ENCODE measurements at places on chromosomes 1 and 21.

GRCh38 chr1:37599940-37600339 lies 4.2 kb upstream of the GNL2 start:
- DNase-seq: no peak

DNA sequence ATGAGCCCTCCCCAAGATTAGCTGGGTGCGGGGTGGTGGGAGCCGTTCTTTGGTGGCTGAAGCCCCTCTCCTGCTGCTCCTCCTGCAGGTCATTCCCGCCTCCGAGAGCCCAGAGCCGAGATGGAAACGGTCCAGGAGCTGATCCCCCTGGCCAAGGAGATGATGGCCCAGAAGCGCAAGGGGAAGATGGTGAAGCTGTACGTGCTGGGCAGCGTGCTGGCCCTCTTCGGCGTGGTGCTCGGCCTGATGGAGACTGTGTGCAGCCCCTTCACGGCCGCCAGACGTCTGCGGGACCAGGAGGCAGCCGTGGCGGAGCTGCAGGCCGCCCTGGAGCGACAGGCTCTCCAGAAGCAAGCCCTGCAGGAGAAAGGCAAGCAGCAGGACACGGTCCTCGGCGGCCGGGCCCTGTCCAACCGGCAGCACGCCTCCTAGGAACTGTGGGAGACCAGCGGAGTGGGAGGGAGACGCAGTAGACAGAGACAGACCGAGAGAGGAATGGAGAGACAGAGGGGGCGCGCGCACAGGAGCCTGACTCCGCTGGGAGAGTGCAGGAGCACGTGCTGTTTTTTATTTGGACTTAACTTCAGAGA lies 448 bp downstream of the G0S2 start:
- no peak for DNase-seq

DNA sequence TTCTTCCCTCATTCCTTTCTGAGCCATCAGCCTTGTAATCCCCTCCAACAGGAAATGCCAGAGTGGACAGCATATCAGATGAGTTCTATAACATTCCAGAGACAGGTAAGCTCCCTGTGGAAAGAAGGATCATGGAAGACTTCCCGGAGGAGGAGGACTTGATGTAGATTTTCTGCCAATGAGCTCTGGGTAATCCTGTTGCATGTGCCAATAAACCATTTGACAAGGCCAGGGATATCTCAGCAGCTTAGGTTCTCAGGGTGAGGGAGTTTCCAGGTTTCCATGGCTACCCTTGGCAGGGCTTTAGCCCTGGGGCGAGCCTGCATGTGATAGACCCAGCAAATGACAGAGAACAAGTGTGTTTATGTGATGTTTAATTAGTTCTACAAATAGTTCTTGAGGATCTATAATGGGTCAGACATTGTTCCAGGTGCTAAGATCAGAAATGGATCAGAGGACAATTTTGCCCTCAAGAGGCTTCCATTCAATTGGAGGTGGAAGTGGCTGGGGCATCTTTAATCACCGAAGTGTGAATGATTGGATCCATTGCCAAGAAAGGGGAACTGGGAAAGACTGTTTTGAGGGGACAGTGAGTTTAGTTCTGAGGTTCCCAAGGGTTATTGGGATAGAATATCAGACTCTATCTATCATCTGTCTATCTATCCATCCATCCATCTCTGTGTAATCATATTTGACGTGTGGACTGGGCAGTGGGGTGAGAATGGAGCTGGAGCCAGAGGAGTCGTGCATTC lies 6.9 kb downstream of the PLA2G5 start:
- no peak for DNase-seq

DNA sequence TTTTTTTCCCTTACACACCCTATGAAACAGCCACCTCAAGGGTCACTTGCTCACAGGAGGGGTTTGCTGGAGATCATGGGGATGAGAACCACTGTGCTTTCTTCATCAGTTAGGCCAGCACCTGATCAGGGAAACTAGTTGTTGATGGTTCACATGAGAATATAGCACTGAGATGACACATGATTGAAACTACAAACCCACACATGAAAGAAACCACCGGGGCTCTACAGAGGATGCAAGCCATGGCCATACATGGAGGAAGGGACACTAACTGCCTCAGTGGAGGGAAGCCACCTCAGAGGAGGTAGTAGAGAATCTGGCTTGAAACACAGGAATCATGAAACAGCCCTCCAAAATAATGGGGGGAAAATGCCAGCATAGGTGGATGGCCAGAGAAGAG lies 63.2 kb downstream of the PRKAB2 start:
- no peak for DNase-seq

DNA sequence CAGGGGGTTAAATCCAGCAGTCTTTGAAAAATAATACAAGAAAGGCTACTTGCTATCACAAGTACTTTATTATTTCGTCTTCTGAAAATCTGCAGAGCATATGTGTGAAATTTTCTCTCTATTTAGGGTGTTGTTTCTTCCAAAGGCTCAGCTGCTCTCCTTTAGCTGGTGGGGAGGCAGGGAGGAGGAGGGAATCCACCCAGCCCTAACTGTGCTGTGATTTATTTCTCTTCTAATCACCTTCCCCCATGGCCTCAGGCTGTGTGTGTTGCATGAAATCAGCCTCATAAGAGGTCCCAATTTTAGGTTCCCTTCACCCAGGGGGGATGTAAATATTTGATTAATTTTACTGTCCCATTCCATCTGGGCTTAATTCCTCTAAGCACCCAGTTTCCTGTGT lies 77.6 kb upstream of the PGBD5 start:
- DNase-seq: no peak

GRCh38 chr1:55690366-55690765 lies 475.2 kb upstream of the USP24 start:
- DNase-seq: no peak

DNA sequence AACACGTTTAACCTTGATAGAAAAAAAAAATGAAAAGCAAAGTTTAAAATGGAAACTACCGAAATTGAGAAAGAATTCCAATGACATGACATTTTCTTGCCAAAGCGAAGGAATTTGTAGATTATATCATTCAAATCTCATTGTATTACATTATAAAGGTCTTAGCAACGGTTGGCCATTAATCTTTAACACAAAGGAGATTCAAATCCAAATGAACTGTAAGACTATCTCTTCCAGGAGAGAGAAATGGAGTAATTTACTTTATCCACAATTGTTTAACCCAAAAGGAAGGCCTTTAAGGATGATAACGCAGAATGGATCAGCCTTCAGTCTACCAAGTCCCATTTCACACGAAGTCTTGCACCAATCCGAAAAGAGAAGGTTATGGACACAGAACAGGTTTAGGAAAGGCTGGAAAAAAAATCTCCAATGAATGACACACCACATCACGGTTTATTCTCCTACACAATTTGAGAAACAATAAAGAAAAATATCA lies 1.5 kb downstream of the ENAH start:
- no peak for DNase-seq

Data from CD4-positive, alpha-beta T cell treated with Interleukin-6 at 100 ng/mL for 8 hours (primary cell).